ENCODE measurements at places on chromosomes 5 and 9.

GRCh38 chr5:9411142-9411541 lies 134.7 kb downstream of the SEMA5A start:
- DNase-seq = no peak

DNA sequence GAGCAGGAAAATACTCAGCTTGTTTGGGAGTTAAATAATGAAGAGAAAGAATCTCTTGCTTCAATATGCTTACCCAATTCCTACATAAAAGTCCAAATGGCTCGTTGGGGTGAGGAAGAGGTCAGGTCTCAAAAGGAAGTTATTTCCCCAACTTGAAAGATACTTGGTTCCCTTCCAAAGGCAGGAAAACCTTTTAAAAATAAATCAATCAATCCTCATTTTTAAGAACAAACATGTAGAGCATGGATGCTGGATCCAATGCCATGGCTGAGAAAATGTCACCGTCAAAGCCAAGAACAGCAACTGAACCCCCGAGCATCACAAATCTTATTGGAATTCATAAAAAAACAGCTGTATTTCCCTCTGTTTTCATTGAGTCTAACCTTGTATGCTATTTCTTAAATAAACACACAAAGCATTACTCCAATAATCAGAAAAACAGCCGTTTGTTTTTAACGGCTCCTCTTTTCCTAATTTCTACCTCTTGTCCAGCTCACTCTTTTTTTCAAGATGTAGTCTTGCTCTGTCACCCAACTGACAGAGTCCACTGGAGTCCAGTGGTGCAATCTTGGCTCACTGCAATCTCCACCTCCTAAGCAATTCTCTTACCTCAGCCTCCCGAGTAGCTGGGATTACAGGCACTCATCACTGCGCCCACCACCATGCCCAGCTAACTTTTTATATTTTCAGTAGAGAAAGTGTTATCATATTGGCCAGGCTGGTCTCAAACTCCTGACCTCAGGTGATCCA lies 140.7 kb downstream of the GNA14 start:
- DNase-seq = no peak

DNA sequence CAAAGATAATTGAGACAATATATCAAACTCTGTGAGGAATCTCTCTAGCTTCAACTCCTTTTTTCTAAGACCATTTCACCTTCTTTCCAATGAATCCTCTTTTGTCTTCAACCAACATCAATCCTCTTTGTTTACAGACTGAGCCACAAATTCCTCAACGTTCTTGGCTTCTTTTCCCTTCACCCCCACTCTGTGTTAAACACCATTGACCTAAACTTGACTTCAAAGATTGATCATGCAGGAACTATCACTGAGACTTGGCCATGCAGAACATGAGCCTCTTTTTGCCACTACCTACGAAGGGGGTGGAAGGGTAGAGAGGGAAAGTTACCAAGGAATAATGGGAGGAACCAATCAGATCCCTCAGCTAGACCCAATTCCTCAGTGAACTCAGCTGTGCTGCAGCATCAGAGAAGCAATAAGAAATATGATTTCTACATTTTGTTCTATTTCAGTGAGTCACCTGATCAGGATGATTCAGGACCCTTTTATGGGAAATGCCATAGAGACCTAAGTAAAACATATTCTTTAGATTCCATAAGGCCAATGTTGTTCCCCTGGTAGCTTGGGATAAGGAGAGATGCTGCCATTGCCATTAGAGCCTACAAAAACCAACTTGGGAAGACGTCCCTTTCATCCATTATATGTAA lies 187.7 kb upstream of the RGMB start:
- no peak for DNase-seq

DNA sequence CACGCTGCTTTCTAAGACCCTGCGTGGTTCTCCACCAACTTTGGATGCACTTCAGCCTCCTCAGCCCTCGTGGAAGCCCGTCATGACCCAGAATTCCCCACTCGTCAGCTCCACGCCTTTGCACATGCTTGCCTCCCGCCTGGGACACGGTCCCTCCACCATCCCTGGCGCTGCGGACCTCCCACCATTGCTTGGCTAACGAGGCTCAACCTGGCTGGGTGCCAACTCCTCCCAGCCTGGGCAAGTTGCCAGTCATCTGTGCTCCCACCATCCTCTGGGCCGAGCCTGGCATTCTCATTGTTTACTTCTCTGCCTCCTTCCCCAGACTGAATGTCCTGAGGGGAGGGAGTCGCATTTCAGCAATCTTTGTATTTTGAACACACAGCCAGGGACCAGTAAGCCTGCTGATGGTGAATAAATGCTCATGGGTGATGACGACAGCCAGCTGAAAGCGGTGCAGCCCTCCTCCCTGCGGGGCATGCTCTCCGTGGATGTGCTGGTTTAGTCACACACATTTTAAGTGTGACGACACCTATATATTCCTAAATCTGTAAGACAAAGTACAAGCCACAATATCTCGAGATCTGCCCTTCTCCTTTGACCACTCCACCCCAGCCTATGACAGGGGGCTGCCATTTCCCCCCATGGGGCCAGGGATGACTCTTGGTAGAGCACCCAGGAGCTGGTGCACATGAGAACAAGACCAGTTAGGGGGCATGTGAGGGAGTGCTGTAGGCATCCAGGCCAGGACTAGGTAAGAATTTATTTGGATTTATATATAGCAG lies 37.6 kb downstream of the ANKRD33B start:
- no peak for DNase-seq

DNA sequence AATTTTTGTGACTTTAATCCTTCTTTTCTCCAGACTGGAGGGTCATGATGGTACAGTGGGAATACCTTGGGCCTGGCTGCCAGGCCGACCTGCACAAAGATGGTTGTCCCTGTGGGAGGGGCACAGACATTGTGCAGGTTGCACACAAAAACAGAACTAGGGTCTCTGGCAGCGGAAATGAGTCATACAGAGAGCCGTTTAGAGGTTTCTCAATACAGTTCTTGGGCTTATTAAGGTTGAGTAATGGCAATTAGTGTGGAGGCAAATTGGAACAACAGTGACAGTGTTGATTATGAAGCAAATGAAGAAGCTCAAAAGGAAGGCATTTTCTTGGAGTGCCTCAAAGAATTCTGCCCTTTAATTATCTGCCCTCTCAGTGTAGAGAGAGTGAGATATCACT lies 173.6 kb downstream of the TENT4A start:
- no peak for DNase-seq

- no peak for DNase-seq
These were observed 3.2 kb downstream of the ADAMTS12 start for GRCh38 chr5:33888587-33888986.

- no peak for DNase-seq
These were observed 1.3 kb downstream of the TXN start for GRCh38 chr9:110255034-110255462.

DNA sequence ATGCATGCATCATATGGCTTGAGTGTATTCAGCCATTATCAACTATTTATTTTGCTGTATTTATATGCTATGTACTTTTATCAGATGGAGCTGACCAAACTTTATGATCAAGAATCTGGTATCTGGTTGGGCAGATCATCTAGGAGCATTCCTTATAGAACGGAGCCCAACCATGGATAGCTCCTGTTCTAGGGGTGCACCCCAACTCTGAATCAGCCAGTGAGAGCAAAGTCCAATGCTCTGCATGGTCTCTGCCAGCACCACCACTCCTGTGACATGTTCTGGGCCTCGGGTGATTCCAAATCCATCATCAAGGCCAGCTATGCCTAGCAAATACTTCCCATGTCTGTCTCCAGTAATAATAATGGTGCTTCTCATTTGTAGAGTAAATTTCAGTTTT lies 517.5 kb downstream of the AGTPBP1 start:
- DNase-seq = no peak

- DNase-seq = no peak
These were observed 215.0 kb downstream of the CNTLN start for GRCh38 chr9:17349831-17350230.

All from GM12892 (cell line).